Right cardiac atrium (tissue), 5 donors: ENCODE measurements at places on chromosomes 2 and 18. TPM values are rescaled to one million over a fixed set of nuclear protein-coding genes. Genes with fewer than 3 reads are reported as not detected.

DNA sequence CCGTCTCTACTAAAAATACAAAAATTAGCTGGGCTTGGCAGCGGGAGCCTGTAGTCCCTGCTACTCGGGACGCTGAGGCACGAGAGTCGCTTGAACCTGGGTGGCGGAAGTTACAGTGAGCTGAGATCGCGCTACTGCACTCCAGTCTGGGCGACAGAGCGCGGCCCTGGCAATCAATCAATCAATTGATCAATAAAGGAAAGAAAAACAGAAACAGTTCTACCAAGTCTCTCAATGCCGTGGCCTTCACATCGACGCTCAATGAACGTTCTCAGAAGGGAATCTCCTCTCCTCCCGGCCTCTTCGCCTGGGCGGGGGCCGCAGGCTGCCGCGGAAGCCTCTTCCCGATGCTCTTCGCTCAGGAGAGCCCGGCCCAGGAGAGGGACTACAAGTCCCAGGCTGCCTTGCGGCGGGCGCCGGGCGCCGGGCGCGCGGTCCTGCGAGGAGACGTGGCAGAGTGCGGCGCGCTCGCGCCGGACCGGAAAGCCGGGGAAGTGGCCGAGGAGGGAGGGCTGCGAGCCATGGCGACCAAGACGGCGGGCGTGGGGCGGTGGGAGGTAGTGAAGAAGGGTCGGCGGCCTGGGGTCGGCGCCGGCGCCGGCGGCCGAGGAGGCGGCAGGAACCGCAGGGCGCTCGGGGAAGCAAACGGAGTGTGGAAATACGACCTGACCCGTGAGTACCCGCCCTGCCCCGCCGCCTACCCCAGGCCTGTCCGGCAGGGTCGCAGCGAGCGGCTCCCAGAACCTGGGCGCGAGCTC lies at the start of gene TMEM214:
Gene TMEM214 (plus strand): TSS at position 471 of the 758 bp plus-strand sequence. CDS start 51 bp downstream, at position 522.
- DNase-seq, result peak; percentile 97

GRCh38 chr2:122237450-122237849 lies 482.0 kb downstream of the TSN start:
- no peak for DNase-seq

DNA sequence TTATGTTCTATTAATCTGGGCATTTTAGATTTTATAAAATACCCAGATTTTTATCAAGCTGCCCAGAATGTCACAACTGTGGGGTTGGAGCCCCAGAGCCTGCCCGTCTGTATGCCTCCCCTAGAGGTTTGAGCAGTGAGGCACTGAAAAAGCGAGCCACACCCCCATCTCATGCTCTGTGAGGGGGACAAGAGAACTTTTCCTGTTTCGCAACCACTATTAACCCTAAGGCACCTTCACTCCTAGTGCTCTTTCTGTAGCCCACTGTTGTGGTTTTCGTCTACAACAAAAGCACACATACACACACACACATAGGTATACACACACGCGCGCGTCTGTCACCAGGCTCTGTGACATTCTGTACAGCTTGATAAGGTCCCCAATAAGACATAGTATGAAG lies 38.0 kb downstream of the DCDC2C start:
- DNase-seq, result no peak

- DNase-seq, result no peak
Measured at GRCh38 chr2:115303-115702, 69.0 kb upstream of the FAM110C start.

- no peak for DNase-seq
Measured at GRCh38 chr2:68225119-68225632, 27.2 kb downstream of the PPP3R1 start.

DNA sequence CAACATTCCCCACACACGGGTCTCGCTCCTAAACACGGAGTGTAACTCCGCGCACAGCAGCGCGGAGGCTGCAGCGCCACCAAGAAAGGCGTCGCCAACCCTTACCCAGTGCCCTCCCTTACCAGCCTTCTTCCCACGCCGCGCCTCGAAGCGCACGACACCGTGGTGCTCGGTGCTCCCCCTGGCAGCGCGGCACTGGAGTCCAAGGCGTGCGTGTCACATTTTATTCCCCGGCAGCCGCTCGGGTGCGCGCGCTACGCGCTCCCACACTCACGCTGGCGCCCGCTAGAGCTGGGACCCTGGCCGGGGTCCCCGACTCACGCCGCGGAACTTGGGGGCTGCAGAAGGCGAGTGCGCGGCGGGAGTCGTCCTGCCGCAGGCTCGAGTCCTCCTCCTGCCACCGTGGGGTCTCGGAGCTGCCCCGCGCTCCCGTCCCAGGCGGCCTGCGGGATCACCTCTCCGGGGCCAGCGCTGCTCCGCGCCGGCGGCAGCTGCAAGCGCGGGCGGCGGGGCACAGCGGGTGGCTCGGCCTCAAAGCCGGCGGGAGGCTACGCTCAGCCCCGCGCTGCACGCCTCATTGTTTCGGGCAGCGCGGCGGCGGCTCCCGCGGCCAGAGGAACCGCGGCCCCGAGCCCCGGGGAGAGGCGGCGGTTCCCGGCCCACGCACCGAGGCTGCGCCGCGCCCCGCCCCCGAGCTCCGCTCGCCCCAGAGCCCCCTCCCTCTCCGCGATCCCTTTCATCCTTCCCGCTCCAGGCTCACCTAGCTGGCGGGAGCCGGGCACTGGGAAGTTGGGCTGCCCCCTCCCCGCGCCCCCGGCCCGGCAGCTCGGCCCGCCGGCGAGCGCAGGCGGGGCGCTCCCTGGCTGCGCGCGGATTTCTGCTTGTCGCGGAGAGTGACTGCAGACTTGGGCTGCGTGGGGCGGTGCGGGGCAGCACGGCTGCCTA lies at the start of gene ST6GAL2:
Gene ST6GAL2 (minus strand): TSS at position 197 of the 945 bp plus-strand sequence. CDS start 42,190 bp downstream, outside the sequence.
- DNase-seq, result peak; percentile 54

DNA sequence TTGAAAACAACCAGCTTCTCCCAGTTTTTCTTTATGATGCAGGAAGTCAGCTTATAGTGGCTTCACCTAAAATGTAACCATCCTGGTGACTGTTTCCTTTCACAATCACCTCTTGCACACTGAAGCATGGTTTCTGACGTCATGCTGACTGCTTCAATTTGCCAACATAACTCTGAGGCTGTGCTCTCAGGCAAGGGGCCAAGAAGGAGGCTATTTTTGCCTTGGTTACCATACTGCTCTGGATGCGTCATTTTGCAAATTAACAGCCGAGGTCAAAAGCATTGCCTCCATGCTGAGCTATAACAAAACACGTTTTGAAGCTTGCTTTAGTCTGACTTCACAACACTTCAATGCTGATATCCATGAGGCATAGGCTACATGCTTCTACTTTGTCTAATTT lies 397.8 kb downstream of the METTL4 start:
- DNase-seq, result peak; percentile 42

DNA sequence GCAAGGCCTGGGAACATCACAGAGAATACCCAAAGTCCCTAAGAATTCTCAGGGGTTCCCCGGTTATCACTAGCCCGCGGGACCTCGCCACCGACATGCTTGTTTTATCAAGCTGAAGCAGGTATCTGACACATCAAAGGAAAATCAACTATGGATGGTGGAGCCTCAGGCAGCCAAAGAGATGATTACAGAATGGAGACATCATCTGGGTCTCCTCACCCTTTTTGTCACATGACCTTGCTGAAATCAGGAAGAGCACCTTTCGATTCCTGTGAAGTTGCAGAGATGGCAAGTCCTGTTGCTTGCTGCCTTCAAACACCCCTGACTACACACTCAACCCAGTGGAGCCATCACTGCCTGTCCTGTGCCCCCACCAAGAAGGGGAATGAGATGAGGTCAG lies 19.2 kb upstream of the CAB39 start:
- DNase-seq, result no peak

DNA sequence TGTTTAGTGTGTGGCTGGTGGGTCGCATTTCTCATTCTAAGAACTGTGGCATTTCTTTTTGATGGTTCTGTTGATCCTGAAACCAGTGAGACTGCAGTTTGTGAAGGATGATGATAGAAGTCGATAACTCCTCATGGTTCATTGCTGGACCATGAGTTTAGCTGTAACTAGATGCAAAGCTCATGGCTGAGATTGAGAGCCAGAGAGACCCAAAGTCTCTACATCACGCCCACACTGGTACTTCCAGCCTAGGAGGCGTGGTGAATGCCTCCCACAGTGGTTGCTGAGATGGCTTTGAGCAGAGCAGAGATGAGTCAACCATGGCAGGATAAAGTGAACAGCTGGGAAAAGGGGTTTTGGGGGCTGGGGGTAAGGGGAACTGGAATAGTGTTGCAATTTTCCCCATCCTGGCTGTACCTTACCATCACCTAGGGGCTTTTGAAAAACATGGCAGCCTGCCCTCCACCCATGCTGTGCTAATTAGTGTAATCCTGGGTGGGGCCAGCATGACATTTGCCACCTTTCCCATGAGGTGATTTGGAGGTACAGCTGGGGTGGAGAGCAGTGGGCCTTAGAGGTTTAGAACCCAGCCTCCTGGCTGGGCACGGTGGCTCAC lies 24.1 kb downstream of the INPP4A start:
- no peak for DNase-seq

GRCh38 chr18:9068346-9068745 lies 34.2 kb upstream of the NDUFV2 start:
- no peak for DNase-seq

DNA sequence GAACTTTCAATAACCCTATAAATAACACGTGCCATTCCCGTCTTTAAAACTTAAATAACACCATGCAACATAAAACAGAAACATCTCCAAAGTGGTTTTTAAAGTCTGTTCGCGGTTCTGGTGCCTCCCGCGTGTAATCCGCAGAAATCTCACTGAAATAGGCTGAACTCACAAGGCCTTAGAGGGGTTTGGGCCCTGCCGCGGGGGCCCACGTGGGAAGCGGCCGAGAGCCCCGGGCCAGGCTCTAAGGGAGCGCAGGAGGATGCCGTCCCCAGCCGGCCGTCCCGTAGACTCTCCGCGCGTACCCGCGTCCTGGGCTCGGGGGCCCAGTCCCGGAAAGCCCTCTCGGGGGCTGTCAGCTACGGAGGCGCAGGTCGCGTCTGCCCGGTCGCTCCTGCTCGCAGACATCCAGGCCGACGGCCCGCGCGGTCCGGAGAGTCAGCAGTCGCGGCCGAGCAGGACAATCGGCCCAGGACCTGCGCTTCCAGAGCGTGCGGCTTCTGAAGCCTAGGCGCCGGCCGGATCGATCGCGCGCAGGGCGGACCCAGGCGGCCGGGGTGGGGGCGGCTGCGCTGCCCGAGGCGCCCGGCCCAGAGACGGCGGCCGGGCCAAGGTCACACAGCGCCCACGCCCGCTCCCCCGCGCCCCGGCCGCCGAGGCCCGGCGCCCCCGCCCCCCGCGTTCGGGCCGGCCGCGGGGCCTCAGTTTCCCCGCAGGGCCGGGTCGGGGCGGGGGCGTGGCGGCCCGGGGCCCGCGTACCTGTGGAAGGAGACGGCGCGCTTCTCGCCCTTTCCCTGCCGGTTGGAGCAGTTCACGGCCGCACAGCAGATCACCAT lies 558 bp downstream of the THAP4 start:
- peak; percentile 78 for DNase-seq

GRCh38 chr2:196530910-196531309 lies 108.6 kb upstream of the CCDC150 start:
- no peak for DNase-seq

DNA sequence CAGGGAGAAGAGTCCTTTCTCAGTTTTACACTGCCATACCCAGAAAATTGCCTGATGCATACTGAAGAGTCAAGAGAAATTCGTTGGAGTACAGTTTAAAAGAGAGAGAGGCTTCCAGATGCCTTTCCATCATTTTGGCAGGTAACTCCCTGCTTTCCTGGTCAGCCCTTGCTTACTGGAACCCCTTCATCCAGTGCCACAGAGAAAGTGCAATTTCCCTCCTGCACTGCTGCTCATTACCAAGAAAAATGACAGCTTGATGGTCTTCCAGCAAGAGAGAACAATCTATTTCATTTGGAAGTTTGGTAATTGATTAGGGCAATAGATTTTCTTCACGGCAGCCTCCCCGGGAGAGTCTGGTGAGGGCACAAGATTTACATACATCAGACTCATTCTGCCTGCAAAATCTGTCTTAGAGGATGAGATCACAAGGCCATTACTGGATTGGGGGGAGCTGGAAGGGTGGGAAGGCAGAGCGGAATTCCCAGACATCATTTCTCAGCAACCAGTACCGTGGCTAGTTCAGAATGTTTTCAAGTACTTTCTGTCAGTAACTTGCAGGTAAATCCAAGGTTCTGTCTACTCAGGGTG lies 102.8 kb upstream of the SLC14A2 start:
- DNase-seq, result no peak

GRCh38 chr18:28091197-28091596 lies 85.7 kb downstream of the CDH2 start:
- no peak for DNase-seq

DNA sequence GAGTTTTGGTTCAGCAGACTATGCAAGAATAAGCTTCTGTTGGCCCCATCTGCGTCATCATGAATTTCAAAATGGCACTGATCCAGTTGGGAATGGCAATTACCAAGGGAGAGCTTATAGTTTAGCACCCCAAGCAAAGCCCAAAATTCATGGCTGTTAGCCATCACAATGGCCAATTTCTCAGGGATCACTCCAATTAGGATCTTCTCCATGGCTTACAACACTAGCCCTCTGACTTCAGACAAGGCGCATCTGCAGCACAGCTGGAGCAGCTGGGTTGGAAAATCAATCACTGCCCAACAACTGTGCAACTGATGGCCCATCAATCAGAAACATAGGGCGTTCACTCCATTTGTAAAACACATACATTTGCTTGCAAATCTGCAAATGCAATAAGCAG lies 273.6 kb downstream of the SRBD1 start:
- no peak for DNase-seq

GRCh38 chr2:70525032-70525431 lies 28.6 kb downstream of the TGFA start:
- DNase-seq, result no peak

GRCh38 chr2:74044999-74045398 lies 60.3 kb downstream of the TET3 start:
- DNase-seq, result no peak

GRCh38 chr2:42964439-42965083 lies 172.2 kb upstream of the HAAO start:
- DNase-seq, result peak; percentile 92

- DNase-seq, result no peak
Measured at GRCh38 chr2:127293386-127293747, 577 bp downstream of the ERCC3 start.

DNA sequence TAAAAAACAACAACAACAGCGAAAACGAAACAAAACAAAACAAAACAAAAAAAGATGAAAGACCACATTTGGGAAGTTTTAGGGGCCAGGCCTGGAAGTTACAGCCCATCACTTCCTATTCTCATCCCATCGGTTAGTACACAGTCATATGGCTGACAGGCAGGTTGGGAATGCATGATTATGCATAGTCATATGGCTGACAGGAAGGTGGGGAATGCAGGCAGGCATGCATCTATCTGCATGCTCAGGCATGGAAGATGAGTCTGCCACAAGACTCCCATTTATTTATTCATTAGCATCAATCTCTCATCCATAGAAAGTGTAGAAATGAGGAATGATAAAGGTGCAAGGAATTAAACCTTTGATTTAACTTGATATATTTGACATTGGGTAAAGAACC lies 325.3 kb upstream of the MEX3C start:
- no peak for DNase-seq

The XIRP2 gene
- polyA plus RNA-seq, result 50.4 TPM

The LRRTM4 gene
- polyA plus RNA-seq, result 0.09 TPM

The IL36B gene
- not detected for polyA plus RNA-seq

The HADHA gene
- polyA plus RNA-seq, result 307 TPM

The FIGN gene
- 2.7 TPM for polyA plus RNA-seq

The SKA1 gene
- polyA plus RNA-seq, result 0.14 TPM

The SCG2 gene
- 0.36 TPM for polyA plus RNA-seq

The TRABD2A gene
- 0.50 TPM for polyA plus RNA-seq

The PROKR1 gene
- polyA plus RNA-seq, result 0.02 TPM

The INPP5D gene
- 3.6 TPM for polyA plus RNA-seq

The RAX gene
- not detected for polyA plus RNA-seq

The SH2D6 gene
- 0.29 TPM for polyA plus RNA-seq

The FZD7 gene
- polyA plus RNA-seq, result 8.0 TPM
